ENCODE measurements at places on chromosomes 3 and 15.

DNA sequence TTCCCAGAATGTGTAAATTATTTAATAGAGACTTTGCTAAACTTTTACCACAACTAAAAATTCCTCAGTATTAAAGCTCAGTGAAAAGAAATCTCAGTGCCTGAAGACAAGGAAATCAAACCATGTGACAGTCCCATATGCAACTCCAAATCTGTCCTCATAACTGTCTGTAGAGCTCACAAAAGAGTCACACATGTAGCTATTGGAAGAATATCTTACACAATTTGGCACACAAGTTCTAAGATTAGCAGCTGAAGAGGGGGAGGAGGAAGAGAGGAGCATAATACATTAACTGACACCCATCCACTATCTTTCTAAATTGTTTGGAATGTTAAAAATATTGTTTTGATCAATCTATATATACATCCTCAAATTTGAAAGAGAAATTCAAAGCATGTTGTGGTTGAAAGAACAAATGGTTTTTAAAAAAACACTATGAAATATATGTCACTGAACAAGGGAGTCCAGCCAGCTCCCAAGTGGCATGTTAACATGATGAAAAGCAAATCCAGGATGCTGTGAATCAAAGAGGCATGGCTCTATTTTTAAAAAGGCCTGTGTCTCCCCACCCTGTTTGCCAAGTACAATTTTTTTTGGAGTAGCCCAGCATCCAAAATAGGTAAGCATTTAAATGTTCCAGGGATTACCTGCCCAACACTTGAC lies 126.3 kb upstream of the NANOGP8 start:
- DNase-seq, result no peak

DNA sequence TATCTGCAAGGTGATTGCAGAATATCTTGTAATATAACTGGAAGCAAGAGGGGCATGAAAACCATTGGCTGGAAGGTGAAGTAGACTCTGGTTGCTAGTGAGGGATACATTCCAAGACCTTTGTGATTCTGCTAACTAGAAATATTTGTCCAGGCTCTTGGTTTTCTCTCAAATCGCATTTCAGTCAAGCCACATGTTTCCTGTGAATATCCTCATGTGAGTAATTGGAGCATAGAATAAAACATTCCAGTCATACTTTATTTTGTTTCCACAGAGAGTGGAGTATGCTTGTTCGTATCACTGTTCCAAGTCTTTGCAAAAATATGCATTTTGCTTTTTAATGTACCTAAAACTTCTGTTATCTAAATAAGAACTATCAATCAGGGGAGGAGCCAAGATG lies 850.0 kb downstream of the EPHA3 start:
- DNase-seq, result no peak

- DNase-seq, result no peak
Observed at GRCh38 chr3:81277853-81278252, 483.6 kb downstream of the GBE1 start.

- no peak for DNase-seq
Observed at GRCh38 chr3:171183042-171183441, 156.5 kb upstream of the SLC2A2 start.

DNA sequence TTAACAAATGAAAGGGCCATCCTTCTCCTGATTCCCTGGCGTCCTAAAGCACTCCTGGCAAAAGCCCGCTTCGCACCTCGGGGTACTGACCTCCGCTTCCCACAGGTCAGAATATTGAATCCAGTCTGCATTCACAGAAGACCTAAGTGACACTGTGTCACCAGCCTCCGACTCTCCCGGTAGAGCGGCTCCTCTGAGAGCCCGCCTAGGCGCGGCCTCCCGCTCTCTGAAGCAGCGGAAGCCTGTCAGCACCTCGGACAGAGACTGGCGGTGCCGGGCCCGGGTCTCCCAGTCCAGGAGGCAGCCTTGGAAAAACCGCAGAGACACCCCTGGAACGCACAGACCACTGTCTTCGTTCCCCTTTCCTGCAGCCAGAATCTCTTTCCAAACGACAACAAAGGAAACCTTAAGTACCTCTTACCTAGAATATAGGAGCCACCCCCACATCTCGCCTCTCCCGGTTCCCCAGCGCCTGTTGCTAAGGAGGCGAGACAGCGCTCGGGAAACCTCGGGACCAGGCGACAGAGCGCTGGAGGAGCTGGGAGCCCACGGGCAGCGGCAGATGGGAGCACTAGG lies 1.2 kb downstream of the GABRB3 start:
- no peak for DNase-seq

DNA sequence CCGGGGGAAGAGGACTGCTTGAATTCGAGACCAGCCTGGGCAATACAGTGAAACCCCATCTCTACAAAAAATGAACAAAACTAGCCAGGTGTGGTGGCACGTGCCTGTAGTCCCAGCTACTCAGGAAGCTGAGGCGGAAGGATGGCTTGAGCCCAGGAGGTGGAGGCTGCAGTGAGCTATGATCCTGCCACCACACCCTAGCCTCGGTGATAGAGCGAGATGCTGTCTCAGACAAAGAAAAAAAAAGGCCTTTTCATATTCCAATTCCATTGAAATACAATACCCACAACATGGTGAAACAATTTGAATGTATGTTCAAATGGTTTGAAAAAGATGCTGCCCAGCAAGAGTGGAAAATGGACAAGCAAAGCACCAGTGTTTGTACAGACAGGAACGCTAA lies 61.8 kb upstream of the ZNF148 start:
- DNase-seq, result no peak

- no peak for DNase-seq
Observed at GRCh38 chr3:120344349-120344748, 4.8 kb downstream of the LRRC58 start.

DNA sequence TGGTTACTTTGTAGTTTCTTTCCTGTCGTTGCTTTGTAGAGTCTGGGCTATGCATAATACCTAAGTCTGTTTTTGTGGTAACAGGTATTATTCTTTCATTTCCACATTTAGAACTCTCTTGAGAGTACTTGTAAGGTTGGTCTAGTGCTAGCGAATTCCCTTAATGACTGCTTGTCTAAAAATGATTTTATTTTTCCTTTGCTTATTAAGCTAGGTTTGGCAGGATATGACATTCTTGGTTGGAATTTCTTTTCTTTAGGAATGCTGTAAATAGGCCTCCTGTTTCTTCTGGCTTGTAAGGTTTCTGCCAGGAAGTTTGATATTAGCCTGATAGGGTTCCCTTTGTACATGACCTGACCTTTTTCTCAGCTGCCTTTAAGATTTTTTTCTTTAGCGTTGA lies 70.1 kb upstream of the SGO1 start:
- DNase-seq, result no peak

DNA sequence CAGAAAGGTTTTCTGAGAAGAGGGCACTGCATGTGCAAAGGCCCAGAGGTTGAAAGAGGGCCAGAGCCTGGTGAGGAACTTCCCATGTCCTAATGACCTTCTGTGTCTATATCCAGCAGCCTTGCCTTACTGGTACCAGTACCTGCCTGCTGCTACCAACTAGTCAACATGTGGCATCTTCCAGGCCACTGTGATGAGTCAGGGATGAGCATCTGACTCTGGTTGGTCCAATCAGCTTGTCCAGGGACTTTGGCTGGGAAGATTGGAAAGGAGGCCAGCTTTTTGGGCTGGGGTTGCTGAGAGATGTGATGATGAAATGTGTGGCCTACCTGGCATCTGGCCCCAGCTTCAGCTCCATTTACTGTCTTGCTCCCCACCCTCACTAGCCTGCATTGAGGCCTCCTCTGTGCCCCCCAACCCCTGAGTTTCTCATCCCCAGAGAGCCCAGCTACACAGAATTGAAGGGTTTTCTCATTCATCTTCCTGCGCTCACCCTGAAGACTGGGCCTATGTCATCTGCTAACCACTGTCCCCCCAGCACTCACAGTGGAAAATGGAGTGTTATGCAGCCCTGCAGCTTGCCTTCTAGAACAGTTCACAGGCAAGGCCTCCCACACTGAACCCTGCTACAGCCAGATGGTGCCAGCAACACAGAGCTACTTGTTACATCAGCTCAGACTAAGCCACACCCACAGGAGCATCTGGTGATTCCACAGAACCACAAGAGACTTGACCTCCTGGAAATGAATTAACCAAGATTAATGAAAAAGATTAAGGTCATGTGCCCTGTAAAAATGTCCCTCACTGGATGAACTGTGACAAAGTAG lies 1.3 kb upstream of the TWF2 start:
- peak; percentile 77 for DNase-seq

DNA sequence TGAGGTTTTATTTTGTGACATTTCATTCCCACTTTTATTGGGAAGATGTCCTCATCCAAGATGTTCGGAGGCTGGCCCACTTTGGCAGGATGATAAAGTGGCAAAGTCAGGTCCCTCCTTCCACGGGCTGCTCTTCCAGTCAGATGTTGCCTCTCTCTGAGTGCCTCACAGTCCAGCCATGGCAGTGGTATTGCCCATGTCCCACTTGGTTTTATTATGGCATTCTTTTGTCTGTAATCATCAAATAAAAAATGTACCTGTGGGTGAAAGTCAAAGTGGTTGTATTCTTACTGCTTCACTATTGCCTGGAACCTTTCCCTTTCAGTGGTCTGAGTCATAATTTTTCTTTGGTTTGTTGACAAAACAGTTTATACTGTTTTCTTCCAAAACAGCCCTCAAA lies 20.2 kb downstream of the ARNT2 start:
- no peak for DNase-seq

GRCh38 chr3:25903371-25904129 lies 113.7 kb downstream of the OXSM start:
- DNase-seq, result peak; percentile 7

- DNase-seq, result no peak
Observed at GRCh38 chr3:146750196-146750595, 145.1 kb upstream of the PLSCR5 start.

DNA sequence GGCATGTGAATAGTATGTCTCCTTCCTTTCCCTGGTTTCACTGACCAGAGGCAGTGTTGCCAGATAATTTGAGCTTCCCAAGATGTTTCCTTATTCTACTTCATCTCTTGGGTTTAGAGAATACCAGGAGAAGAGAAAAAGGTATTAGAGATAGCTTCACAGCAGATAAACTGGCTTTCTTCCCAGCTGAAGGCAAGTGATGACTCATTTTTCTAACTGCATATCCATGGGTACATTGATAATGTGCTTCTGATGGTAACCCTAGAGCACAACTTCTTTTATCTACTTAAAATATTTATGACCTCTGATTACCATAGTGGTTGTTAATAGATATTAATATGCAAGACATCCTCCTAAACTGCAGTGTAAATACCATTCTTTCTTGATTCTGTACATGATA lies 34.6 kb upstream of the CMTM8 start:
- DNase-seq, result no peak

GRCh38 chr3:133374708-133375402 lies 25.0 kb upstream of the BFSP2 start:
- DNase-seq, result no peak

DNA sequence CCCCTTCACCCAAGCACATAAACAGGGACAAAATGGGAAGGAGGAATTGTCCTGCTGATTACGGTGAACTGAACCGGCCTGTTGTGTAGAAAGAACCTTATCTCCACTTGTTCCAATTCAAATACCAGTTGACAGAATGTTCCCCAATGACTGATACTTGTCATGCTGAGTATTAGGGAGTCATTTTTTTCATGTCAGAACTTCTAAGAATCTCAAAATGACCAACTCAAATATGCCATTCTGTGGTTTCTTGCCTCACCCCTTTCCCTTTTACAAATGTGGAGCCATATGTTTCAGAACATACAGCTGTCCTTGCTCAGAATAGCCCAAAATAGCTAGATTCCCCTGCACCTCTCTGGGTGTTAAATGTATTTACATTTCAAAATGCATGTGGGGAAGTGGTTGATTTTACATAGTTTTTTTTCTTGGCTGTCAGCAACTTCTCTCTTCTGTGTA lies 405.9 kb upstream of the TBL1XR1 start:
- DNase-seq, result peak; percentile 46

GRCh38 chr3:121800906-121801305 lies 34.0 kb downstream of the IQCB1 start:
- no peak for DNase-seq

DNA sequence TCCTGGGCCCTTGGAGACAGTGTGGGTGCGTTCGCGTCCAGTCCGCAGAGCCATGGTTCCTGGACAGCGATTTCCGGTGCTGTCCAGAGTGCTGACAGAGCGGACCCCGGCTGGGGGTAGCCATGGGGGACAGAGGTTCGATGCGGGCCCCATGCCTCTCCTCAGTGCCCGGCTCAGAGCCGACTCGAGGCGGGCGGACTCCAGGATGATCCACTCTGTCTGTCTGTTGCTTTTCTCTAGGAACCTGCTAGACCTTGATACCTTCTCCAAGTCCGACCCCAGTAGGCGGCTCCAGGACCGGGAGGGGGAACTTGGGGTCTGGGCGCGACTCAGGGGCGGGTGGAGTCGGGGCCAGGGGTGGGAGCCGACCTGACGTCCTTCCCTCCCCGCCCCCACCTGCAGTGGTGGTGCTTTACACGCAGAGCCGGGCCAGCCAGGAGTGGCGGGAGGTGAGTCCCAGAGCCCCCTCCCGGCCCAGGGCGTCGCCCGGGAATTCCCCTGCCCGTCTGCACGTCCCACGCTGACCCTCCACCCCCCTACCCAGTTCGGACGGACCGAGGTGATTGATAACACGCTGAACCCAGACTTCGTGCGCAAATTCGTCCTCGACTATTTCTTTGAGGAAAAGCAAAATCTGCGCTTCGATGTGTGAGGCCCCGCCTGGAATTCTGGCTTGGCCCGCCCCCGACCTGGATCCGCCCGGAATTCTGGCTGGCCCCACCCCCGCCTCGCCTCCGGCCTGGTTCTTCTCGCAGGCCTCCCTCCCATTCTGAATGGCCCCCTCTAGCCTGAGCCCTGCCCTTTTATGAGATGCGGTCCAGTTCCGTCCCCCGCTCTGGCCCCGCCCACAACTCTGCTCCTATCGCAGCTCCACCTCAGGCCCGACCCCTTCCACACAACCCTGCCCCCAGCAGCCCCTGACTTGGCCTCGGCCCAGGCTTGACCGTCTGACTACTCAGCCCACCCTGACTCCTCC lies 1.0 kb downstream of the CPNE9 start:
- no peak for DNase-seq

DNA sequence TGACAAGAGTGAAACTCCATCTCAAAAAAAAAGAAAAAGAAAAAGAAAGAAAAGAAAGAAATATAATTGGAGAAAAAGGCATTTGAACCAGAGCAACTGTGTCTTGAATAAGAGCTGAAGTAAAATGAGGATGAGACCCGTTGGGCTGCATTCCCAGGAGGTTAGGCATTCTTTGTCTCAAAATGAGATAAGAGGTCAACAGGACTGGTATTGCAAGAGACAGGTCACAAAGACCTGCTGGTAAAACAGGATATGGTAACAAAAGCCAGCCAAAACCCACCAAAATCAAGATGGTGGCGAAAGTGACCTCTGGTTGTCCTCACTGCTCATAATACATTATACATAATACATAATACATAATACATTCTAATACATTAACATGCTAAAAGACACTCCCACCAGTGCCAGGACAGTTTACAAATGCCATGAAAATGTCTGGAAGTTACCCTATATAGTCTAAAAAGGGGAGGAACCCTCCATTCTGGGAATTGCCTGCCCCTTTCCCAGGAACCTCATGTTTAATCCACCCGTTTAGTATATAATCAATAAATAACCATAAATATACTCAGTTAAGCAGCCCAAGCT lies 8.6 kb upstream of the TIPIN start:
- no peak for DNase-seq

All from NB4 (cell line).